ENCODE measurements at places on chromosomes 3 and 15.

GRCh38 chr15:71649894-71650293, 160.5 kb upstream of the NR2E3 start:
- H3K36me3 ChIP-seq = no peaks in the 10 kb centered on the region
- H3K27me3 ChIP-seq = no peaks in the 10 kb centered on the region
- no peak for DNase-seq
- H3K4me1 ChIP-seq = no peaks in the 10 kb centered on the region
- H3K27ac ChIP-seq = no peak overlapping the region

DNA sequence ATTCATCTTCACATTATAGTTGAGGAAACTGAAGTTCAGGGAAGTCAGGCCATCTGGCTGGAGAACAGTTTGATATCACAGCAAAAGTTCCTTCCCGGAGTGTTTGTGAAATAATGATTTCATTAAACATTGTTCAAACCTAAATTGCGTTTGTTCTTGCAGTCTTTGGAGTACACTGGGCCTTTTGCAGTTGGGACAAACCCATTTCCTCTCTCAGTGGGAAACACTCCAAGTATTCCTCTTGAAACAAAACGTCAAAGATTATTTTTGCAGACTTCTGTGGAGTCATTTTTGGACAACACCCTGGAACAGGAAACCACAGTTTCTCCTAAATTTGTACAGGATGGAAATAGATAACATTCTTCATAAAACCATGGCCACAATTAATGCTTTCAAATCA, 287.5 kb downstream of the PTPRG start:
- no peak for DNase-seq
- H3K27me3 ChIP-seq = no peaks in the 10 kb centered on the region
- H3K27ac ChIP-seq = peak overlapping the region; percentile 88
- H3K36me3 ChIP-seq = no peaks in the 10 kb centered on the region

GRCh38 chr3:192395506-192395905, 331.8 kb downstream of the FGF12 start:
- H3K4me3 ChIP-seq = no peak overlapping the region
- H3K4me1 ChIP-seq = no peaks in the 10 kb centered on the region
- no peaks in the 10 kb centered on the region for H3K36me3 ChIP-seq
- H3K27ac ChIP-seq = no peak overlapping the region
- no peaks in the 10 kb centered on the region for H3K27me3 ChIP-seq

GRCh38 chr3:176479248-176479647, 718.0 kb downstream of the TBL1XR1 start:
- DNase-seq = no peak
- no peaks in the 10 kb centered on the region for H3K36me3 ChIP-seq
- H3K27ac ChIP-seq = no peak overlapping the region
- no peaks in the 10 kb centered on the region for H3K27me3 ChIP-seq
- no peak overlapping the region for H3K4me3 ChIP-seq
- no peaks in the 10 kb centered on the region for H3K4me1 ChIP-seq

Data from Peyer's patch (tissue), 4 donors.